A549 (cell line): ENCODE measurements at places on chromosomes 13 and 19.
A peak's percentile ranks its signal among the peaks of the same experiment; 100 is the strongest.

- DNase-seq, result no peak
These were observed 21.9 kb downstream of the MIR17HG start for GRCh38 chr13:91369441-91369831.

DNA sequence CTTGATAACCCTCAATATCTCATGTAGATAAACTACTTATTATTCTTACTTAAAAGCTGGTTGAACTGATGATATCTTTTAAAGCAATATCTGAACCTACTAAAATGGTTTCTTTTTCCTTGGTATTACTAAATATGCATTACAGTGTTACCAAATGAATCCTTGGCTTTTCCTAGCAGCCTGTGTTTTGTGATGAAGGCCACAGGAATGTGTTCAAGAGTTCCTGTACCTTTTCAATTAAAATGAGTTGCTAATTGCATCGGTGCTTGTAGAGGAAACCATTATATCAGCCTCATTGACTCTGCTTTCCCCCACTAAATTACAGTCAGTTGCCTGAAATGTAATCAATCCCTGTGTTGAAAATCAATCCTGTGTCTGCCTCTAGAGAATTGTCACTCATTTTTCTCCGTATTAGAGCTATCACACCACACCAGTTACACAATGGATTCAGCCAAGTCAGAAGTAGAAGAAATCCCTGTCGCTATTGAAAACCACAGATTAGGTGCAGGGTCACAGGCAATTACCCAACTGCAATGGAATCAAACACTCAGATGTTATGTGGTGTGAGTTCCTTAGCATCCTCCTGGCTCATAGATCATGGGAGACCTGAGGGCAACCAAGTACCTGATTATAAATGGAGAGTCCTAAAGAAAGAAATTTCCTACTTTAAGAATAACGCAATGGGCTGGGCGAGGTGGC lies 13.3 kb downstream of the FAM216B start:
- no peak for DNase-seq

GRCh38 chr13:29934531-29935308 lies 84.3 kb upstream of the UBL3 start:
- no peak for DNase-seq

DNA sequence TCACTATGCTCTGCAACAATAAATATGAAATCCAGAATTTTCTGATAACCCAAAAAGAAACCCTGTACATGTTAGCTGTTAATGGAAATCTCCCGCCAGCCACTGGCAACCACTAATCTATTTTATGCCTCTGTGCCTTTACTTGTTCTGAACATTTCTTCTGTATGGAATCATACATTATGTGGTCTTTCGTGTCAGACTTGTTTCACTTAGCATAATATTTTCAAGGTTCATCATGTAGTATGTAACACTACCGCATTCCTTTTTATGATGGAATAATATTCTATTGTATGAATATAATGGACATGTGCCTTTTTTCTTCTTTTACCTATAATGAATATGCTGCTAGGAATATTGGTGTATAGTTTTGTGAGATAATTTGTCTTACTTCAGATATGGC lies 1123.3 kb downstream of the EFNB2 start:
- no peak for DNase-seq

DNA sequence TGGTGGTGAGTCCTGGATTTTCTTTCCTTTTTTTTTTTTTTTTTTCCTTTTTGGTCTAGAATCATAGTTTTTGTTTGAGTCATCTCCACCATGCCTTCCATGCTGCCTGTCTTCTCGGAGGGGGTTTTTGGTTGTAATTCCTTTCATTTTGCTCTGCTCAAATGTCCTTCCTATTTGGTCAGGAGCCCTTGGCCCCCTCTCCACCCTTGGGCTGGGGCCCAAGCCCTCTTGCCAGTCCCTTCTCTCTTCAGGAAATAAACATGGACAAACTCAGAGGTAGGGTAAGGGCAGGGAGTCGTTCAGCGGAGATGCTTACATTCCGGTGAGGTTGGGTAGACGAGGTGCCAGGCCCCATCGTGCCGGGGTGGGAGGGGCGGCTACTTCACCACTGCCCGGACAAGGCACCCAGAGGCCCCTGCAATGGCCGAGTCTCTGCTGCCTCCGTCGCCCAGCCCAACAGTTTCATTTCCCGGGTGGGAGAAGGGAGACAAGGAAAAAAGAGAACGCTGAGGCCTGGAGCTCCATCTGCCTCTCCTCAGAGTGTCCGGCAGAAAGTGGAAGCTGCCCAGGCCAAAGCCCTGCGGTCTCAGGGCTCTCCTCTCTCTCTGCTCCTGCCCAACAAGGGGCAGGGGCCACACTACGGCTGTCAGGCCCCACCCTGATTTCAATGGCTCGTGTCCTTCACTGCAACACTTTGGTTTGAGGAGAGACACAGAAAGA lies 12.7 kb downstream of the ZNF574 start:
- no peak for DNase-seq

DNA sequence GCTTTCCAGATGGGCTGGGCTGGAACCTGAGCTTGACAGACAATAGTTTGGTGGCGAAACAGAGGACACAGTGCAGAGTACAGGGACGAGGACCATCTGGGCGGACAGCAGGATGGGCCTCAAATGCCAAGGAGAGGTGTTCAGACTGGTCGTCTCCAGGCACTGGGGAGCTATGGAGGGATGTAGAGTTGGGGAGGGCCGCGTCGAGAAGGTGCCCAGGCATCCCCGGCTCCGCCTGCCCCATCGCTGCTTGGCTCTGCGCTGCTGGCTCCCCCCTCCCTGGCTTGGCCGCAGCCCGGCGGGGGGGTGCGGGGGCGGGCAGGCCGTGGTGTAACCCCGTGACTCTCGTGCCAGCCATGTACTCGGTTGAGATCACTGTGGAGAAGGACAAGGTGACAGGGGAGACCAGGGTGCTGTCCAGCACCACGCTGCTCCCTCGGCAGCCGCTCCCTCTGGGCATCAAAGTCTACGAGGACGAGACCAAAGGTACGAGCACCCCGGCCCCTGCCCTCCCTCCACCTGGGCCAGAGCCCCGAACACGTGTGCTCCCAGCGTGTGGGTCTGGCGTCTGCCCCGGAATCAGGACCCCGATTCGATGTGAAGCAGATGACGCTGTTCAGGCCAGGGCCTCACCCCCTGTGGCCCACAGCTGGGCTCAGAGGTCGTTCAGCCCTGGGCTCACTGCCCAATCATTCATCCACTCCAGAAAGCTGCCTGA lies 10.8 kb upstream of the MISP start:
- DNase-seq, result no peak

GRCh38 chr13:83881917-83882605 lies at the start of gene SLITRK1:
SLITRK1 (minus strand) TSS chr13:83882474; CDS start chr13:83881507, 967 bp downstream.
- no peak for DNase-seq

DNA sequence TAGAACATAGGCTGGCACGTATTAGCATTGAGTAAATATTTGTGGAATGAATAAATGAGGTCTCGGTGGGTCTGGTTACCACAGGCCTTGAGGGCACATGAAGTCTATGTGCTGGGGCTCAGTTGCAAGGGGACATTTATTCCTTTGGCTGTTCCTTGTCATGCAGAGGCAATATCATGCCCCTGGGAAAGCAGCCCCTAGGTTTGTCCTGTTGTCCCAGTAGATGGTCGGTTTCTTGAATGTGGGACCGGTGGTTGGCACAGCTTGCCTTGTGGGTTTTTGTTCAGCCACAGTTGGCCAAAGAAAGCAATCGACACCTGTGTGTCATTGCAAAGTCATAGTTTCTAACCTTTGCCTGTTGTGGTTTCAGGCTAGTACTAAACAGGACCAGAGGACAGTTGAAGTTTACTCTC lies 24.7 kb upstream of the GPR183 start:
- DNase-seq, result no peak

- peak; percentile 47 for DNase-seq
These were observed 303.6 kb upstream of the ZNF507 start for GRCh38 chr19:32041681-32042292.

DNA sequence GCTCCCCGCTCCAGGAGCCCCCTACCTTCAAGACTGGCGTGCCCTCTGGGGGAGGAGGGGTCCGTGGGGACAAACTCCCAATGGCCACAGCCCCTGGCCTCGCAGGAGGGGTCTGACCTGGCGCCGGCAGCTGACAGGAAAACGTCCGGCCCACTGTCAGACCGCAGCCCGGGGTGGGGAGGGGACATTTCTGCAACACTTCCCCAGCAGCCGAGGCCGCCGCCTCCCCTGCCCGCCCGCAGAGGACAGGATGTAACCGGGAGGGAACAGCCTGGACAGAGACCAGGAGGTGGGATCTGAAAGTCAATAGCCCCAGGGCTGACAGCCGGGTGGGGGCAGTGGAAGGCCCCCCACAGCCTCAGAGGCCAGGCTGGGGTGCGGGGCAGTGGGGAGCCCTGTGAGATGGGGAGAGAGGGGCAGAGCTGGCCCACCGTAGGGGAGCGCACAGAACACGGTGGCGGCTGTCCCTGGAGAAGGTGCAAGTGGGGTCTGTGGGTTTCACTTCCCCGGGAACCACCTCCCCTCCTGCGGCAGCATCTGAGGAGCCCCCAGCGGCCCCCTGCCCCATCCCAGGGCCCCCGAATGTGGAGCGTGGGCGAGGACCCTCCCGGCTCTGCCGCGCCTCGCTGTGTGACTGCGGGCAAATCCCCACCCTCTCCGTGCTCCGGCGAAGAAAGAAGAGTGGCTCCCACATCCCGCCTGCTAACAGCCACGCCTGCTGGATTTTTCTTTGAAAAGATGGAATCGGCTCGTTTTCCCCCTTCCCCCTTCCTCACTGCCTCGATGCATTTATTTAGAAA lies at the start of gene PEAK3:
PEAK3 (minus strand) TSS at position 114 of the 800 bp plus-strand sequence. CDS start 1,244 bp downstream, outside the sequence.
- no peak for DNase-seq

- DNase-seq, result no peak
These were observed 18.5 kb downstream of the TMED1 start for GRCh38 chr19:10817291-10818038.

DNA sequence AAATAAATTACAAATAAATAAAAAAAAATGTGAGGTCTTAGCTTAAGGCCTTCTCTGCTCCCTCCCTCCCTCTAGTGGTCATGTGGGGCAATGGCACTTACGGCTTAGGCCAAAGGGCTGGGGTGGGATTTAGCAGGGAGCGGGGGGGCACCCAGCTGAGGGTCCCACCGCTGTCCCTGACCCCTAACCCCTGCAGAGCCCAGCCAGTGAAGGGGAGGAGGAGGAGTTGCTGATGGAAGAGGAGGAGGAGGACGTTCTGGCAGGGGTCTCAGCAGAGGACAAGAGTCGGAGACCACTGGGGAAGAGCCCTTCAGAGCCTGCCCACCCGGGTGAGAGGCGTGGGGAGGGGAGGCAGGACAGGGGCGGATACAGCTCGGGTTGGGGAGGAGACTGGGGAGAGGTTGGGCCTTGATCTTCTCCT lies 9.3 kb downstream of the MPND start:
- peak; percentile 51 for DNase-seq

GRCh38 chr19:16611121-16611520 lies 16.9 kb downstream of the MED26 start:
- DNase-seq, result no peak

DNA sequence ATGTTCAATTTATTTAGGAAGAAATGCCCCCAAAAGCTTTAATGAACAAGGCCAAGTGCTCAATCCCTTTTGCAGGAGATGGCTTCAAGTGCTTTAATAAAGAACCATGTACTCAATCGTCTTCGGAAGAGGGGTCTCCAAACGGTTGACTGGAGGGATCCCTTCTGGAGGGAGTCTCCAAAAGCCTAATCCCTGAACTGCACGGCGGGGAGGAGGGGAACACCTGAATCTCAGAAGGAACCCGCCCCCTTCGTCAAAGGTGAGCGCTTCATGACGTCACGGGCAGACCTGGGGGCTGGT lies 505 bp downstream of the PAF1 start:
- no peak for DNase-seq

GRCh38 chr13:37134411-37135041 lies 29.1 kb upstream of the CSNK1A1L start:
- DNase-seq, result no peak

DNA sequence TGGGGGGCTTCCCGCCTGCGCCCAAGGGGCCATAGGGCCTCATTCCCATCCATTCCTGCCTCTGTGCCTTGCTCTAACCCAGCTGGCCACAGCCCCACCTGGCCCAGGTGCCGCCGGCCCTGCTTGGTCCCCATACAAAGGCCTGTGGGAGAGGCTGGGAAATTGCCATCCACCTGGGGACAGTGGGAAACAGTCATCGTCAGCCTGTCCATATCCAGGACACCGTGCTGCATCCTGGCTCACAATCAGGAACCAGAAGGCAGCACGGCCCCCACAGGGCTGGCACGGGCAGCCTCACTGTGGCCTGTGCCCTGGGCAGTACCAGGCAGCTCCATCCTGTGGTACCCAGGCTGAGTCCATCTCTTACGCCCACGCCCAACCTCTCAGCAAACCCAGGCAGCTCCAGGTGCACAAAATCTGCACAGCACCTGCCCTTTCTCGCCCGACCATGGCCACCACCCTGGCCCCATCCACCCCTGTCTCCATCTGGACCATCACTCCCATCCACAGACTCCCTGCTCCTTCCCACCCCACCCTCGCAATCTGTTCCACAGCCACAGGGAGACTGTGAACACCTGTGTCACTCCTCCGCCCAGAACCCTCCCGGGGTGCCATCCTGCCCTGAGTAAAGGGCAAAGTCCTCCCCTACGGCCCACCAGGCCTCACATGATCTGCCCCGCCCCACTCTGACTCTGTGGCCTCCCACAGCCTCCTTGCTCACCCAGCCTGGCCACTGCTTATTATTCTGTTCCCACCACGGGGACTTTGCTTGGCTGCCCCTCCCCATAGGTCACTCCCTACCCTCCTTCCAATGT lies 21.1 kb upstream of the FBXO27 start:
- no peak for DNase-seq

GRCh38 chr13:98577836-98578285 lies 954 bp upstream of the STK24 start:
- DNase-seq, result peak; percentile 7

DNA sequence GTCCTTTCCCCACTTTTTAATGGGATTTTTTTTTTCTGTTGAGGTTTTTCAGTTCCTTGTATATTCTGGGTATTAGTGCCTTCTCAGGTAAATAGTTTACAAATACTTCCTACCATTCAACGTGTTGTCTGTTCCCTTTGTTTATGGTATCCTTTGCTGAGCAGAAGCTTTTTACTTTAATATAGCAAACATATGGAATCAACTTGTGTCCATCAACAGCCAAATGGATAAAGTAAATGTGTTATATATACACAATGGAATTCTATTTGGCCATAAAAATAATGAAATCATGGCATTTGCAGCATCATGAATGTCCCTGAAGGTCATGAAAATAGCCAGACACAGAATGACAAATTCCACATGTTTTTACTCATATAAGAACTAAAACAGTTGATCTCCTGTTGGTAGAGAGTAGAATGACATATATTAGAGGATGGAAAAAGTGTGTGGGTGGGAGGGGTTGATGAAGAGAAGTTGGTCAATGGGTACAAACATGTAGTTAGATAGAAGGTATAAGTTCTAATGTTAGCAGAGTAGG lies 500.8 kb downstream of the SLITRK6 start:
- no peak for DNase-seq

DNA sequence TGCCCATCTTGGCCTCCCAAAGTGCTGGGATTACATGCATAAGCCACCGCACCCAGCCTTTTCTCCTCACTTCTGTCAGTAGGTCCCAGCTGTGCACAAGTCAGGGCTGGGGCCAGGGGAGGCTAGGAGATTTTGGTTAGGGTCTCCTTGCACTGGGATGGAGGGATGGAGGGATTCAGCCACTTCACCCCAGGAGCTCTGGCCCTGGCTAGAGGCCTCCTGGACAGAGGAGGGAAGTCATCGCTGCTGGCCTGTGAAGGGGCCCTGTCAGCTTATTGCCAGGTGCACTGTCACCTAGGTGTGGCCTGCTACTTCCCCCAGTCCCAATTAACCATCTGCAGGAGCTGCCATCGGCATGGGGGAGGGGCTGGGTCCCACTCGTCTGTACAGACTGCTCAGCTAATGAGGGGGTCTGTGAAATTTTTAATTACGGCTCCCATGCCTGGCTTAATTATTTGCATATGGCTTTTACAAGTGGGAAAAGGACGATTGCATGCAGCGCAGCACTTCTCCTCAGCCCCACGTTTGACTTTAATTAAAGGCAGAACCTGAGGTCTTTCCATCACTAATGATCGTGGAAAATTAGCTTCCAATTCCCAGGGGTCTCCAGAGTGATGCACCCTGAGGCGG lies 52.4 kb downstream of the CHST8 start:
- DNase-seq, result no peak
